ENCODE measurements at places on chromosomes 1 and 21.

DNA sequence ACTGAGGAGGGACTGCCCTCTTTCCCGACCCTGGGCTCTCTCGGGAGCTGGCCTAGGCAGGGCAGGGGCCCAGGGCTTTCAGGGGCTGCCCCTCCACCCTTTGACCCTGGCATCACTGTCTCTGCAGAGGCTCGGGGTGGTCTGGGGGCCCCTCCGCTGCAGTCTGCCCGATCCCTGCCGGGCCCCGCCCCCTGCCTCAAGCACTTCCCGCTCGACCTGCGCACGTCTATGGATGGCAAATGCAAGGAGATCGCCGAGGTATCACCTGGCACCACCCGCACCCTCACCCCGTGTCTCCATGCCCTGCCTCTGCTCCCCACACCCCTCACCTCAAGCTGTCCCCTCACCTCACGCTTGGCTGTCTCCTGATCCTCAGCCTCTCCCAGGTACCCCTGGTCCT, 5.5 kb downstream of the AMPD2 start:
- DNase-seq, result no peak

GRCh38 chr1:230753586-230754251, 6.5 kb downstream of the CAPN9 start:
- peak; percentile 89 for DNase-seq

GRCh38 chr1:65581119-65581518, 160.7 kb downstream of the LEPR start:
- peak; percentile 35 for DNase-seq

DNA sequence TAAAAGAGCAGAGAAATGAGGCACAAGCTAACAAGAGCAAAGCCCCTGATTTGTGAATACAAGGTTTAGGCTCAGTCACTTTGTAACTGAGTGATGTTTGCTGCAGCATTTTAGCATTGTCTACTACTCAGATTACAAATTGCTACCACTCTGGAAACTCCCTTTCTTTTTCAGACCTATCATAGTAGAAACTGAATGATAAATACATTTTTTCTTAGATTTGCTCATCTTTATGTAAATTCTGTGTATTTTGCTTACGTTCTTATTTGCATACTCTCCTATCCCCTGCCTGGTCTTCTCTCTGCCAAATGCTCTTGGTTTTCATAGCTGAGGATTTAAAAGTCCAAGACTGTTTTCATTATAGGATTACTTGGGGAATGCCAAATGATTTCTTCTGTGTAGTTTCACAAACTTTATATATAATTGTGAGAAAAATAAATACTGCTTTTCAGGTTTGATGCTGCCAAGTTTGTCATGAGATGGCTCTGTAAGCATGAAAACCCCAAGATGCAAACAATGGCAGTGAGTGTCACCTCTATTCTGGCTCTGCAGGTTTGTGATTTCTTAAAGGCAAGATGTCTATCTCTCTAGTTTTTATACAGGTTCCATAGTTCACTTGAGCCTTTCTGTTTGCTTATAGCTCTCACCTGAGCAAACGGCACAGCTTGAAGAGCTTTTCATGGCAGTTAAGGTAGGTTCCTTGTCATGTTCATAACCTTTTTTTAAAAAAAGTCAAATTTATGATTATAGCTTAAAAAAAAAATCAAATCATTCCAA, 24.7 kb downstream of the ZYG11A start:
- peak; percentile 43 for DNase-seq

DNA sequence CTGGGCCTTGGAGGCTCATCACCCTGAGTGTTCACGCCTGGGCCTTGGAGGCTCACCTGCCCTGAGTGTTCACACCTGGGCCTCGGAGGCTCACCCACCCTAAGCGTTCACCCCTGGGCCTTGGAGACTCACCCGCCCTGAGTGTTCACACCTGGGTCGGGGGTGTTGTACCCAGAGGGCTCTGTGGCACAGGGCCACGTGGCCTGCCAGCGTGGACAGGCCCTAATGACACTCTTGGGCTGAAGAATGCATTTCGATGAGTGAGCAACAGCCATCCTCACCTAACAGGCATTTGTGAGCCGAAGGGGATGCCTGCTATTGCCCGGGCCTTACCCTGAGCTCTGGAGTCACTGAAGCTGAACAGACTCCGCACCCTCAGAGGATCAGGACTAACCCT, 17.5 kb downstream of the SLC19A1 start:
- DNase-seq, result no peak

All from DMS53 (cell line).